Activated CD4-positive, alpha-beta T cell treated with anti-CD3 and anti-CD28 coated beads, Interleukin-10, Interleukin-2, amounts not matched to agents 100 ng/mL and 50 ng/mL, durations not matched to agents 16 hours and 8 hours (primary cell): ENCODE measurements at places on chromosomes 6 and 20.

- DNase-seq = no peak
Observed at GRCh38 chr6:76230711-76231110, 158.2 kb upstream of the IMPG1 start.

DNA sequence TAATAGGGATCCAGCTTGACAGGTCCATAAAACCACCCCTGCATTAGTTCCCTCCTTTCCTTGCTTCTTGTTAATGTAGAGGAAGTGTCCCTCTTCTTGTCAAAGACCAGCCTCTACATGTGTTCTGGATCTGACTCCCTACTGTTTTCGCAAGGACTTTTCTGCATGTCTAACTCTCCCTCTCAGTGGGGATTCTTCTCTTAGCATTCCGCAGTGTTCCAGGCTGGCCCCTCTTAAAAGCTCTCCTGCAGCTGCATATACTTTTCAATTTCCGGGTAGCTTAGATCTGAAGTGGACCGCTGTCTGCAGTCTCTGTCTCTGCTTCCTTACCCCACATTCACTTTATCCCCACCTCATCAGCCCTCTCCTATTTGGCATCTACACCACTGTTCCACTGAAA lies 96.1 kb upstream of the MAN1A1 start:
- DNase-seq = no peak

GRCh38 chr6:51057296-51057695 lies 238.6 kb downstream of the TFAP2B start:
- no peak for DNase-seq

- DNase-seq = no peak
Observed at GRCh38 chr20:8251201-8251575, 119.1 kb downstream of the PLCB1 start.

GRCh38 chr6:30185846-30186484 lies 22.6 kb downstream of the TRIM15 start:
- no peak for DNase-seq

DNA sequence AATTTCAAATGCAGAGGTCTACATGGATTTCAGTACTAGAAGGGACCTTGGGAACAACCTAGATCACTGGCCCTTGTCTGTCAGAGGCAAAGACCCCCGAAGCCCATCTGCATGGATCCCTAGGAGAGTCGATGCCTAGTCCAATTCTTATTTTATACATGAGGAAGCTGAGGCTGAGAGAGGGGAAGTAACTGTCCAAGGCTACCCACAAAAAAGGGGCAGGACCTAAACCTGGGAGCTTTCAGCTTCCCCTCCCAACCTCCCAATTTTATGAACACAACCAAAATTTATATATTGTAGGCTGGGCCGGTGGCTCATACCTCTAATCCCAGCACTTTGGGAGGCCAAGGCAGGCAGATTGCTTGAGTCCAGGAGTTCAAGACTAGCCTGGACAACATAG lies 73.2 kb downstream of the TRERF1 start:
- DNase-seq = no peak

GRCh38 chr6:33841070-33841469 lies 37.3 kb upstream of the MLN start:
- DNase-seq = no peak

GRCh38 chr6:157763904-157764177 lies 59.2 kb upstream of the SNX9 start:
- DNase-seq = no peak

GRCh38 chr6:100538086-100538485 lies 73.4 kb upstream of the SIM1 start:
- DNase-seq = no peak

DNA sequence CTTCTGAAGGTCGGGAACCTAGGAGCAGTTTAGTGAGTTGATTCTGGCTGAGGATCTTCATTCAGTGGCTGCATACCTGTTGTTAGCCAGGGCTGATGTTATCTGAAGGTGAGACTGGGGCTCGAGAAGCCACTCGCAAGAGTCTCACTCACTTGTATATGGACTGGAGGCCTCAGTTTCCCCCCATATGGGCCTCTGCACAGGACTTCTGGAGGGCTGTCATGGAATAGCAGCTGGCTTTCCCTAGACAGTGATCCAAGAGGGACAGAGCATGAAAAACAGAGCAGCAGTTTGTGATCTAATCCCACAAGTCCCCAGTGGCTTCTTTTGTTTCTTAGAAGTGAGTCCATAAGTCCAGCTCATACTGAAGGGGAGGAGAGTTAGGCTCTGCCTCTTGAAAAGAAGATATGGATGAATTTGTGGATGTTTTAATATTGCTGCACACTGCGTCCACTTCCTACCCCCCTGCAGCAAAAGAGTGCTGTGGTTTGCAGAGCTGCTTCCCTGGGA lies 623.4 kb downstream of the CDH26 start:
- no peak for DNase-seq
